ENCODE measurements at places on chromosomes 4 and X. TPM values are rescaled to one million over a fixed set of nuclear protein-coding genes. Genes with fewer than 3 reads are reported as not detected.

DNA sequence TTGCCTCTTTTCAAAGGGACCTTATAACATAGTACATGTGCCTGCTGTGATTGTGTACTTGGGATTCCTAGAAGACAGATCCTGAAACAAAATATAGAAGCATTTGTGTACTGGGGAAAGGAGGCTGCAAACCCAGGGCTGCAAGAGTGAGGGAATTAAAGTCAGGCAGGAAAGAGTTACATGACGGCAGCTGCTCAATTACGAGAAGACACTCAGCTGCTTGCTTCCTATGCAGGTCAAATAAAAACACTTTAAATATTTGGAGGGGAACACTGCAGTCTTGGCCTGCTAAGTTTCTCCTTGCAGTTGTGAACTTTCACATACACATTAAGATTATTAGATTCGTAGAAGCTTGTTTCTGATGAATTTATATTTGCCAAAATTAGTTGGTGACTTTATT, 191.9 kb upstream of the CXCL13 start:
- no peak for DNase-seq

DNA sequence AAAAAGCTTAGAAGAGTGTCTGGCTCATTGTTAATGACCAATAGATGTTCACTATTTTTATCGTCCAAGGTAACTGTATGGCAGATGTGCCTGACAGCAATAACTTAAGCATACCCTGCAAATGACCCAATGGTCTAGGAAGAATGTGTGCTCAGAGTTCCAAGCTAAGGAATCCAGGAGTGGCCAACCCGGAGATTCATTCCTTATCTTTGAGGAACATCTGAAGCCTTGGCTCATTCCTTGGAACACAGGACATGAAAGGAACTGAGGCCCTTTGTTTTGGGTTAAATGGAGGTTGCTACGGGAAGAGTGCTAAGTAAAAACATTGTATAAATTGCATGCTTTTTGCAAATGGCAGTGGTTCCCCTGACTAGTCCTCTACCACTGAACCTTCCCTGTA, 38.9 kb upstream of the EFNB1 start:
- DNase-seq: no peak

DNA sequence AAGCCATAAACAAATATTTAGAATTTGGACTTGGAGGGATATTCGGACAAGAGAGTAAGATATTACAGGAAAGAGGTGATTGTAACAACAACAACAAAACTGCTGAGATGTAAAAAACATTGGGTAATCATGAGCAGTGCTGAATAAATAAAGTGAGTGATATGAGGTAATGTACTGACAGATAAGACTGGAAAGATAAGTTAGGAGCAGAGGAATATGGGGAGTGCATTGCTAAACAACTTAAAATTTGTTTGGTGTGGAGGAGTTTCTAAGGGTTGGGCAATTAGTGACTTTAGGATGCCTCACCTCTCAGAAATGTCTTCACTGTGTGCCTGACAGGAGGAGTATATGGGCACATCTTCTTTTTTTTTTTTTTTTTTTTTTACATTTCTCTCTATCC, 637.8 kb upstream of the GRIA3 start:
- DNase-seq: no peak

GRCh38 chr4:143351774-143352451, 15.2 kb downstream of the GAB1 start:
- DNase-seq: no peak

DNA sequence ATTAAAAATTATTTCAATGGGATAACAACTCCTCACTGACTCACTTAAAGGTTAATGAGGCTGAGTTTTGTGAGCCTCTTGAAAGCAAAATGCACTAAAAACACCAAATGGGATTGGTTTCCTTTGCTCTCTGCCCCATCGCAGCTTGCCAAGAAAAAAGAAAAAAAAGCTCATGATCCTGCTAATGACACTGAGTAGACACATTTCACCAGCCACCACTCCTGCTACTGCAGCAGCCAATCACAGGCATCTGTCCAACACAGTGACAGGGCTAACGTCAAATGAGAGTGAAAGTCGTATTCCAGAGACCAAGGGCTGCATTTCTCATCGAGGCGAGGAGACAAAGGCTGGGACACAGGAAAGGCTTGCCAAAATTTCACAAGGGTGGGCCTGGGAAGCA, 5.2 kb downstream of the APBB2 start:
- no peak for DNase-seq

- DNase-seq: no peak
These were observed 1492.2 kb upstream of the TENM3 start for GRCh38 chr4:180751009-180751408.

DNA sequence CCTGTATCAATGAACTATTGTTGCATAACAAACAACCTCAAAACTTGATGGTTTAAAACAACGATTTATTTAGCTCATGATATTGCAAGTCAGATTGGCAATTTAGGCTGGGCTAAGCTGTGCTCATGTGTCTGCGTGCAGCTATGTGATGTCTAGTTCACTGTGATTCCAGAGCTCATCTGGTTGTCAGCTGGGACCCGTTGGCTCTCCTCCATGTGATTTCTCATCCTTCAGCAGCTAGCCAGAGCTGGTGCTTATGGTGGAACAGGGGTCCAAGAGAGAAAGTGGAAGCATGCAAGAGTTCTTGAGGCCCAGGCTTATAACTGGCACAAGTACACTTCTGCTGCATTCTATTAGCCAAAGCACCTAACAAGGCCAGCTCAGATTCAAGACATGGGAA, 28.8 kb upstream of the TRPC3 start:
- no peak for DNase-seq

DNA sequence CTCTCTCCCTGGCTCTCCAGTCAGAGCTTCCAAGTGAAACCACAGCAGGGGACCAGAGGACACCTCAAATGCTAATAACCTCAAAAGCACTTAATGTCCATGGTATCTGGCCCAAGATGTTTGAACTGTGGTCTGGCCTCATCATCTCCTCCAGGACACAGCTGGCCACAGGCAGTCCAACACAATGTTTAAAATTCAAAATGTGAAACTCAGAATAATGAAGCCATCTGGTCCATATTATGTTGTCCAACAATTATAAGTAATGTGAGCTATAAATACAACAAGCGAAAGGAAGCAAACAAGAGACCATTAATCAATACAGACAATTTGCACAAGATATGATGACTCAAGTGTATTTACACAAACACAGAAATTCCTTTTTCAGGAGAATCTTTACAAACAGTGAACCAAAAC, 90.7 kb upstream of the S100G start:
- no peak for DNase-seq

GRCh38 chrX:121479406-121479805, 432.0 kb downstream of the GLUD2 start:
- DNase-seq: no peak

DNA sequence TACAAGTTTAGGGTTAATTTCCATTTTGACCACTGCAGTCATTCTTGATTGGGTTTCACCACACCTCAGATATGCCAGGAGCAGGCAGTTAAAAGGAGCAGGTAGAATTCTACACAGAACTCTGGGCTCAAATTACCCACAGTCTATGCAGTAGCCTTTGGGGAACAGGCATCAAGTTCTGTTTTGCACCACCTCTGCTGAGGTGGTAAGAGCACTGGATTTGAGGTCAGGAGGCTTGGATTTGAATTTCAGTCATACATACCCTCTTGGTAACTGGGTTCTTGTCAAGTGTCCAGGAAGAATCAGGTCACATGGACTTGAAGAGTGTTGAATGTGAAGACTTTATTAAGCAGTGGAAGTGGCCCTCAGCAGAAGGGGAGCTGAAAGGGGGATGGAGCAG, 40.4 kb upstream of the PGK1 start:
- no peak for DNase-seq

DNA sequence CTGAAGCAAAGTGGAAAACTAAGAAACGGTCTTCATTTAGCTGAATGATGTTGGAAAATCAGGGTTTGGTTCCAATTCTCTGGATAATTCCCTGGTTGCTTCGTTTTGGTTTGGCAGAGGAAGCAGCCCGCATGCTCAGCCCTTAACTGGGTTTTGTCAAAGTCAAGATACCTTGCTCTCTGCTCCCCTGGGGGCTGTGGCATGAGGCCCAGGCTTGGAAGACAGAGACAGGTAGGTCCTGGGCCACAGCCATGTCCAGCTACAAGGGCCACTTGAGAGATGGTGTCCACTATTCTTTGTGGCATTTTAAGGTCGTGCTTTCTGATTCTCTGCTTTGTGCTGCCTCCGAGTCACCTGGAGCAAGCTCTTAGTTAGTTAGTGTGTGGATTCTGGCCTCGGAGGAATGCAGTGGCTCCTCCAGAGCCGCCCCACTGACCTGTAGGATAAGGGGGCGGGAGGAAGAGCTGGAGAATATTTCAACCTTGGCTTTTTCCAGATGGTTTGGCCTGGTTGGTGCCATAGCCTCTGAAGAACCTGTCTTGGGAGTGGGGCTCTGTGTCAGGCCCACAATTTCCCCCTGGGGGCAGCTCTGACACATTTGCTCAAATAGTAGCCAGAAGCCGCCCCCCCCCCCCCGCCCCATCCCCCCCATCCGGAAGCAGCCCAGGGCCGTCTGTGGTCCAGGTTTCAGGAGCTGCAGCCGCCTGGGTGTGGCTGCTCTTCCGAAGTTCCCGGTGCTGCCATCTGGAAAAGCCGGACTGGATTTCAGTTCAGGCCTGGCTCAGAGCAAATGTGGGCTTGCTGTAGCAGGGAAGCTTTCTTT, 147.1 kb downstream of the NHS start:
- DNase-seq: no peak

GRCh38 chr4:106624671-106625070, 256.1 kb upstream of the GIMD1 start:
- no peak for DNase-seq

DNA sequence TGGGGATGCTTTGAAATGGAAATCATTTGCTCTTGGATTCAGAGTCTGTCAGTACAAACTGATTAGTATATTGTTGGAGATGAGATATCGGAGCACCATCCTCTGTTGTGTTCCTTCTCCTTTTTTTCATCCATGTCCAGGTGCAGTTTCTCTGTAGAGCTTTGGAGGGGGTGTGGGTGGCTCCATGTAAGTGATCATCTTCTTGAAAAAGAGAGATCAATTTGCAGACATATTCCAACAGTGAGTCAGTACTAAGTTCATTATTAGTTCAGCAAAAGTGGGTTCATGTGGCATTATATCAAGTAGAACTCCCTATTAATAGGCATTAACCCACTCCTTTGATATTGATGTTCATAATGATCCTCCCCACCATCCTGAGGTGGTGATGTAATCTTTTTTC, 18.9 kb downstream of the FRAS1 start:
- DNase-seq: no peak

- DNase-seq: peak; percentile 27
These were observed 78.2 kb downstream of the AFAP1 start for GRCh38 chr4:7861440-7861881.

DNA sequence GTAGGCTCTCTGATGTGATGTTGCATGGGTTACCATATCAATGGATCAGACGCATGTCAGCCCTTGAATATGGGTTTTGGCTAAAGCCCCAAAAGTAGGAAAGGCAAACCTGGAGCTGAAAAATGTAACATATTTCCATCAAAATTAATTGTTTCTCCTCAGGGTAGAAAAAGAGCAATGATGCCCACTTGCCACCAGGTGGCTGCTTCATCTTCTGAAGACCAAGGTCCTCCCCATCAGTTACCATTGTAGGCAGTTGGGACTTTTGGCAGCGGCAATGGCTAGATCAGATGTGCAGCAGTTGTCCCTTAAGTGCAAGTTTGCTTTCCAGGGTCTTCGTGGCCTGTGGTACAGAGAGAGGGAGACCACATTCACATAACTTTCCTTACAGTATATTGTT, 118.2 kb downstream of the NAF1 start:
- DNase-seq: no peak

CFAP47 gene
- total RNA-seq: not detected

RS1 gene
- total RNA-seq: not detected

FRMPD4 gene
- 5.0 TPM for total RNA-seq

MAGEC1 gene
- total RNA-seq: not detected

HTR2C gene
- not detected for total RNA-seq

Data from sigmoid colon (tissue), 7 donors.